Stimulated activated CD4-positive, alpha-beta T cell treated with anti-CD3 and anti-CD28 coated beads, Interleukin-12 subunit alpha, Interleukin-12 subunit beta, amount 100 ng/mL, for 24 hours (primary cell): ENCODE measurements at places on chromosomes 7 and 10.

DNA sequence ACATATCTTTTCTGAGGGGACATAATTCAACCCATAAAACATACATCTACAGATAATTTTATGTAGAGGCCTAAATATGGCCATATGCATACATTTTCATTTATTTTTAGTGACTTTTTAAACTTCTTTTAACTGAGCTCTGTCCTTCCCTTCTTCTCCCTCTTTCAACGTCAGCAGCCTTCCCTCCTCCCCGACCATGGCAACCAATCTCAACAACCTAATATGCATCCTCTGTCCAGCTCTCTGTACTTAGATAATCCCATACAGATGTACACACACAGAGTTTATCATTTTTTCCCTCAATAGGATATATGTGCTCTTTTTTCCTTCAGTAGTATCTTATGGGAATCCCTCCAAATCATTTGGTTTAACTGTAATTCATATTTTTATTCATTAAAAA is 94.3 kb downstream of the CCDC71L start:
- no peak for DNase-seq

GRCh38 chr7:17038160-17038782 is 156.5 kb upstream of the AGR3 start:
- DNase-seq = no peak

DNA sequence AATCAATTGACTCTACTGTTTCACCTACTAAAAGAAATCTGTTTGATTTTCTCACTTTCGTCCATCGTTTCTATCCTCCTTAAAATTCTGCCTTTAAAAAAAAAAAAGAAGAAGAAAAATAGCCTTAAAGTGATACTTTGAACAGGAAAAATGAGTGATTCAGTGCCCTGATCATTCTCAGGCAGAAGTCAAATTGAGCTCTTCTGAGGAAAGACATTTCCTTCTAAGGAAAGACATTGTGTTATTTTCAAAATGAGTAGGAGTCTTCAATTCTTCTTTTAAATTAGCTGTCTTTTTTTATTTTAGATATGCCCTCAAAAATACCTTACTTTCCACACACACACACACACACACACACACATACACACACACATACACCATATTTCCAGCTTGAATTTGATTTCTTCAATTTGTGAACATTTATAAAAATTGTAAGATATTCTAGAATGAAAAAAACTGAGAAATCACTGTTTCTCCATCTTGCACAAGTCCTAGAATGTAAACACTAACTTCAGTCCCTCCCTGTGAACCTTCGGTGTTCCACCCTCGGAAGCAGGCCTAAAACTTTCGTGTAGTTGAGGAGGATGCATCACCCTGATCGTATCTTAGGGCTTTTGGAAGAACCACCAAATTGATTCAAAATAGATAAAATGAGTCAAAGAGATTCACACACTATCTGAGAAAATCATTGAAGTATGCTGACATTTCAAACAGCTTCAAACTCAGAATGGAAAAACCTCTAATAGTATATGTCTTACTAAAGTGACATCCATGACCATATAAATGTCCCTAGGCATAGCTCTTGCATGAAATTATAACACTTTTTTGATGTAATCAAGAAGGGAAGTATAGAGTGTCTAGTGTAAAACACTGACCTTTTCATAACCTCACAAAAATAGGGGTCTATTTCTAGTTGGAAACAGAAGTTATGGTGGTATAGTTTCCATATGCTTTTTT is 270.8 kb downstream of the GATA3 start:
- DNase-seq = no peak

DNA sequence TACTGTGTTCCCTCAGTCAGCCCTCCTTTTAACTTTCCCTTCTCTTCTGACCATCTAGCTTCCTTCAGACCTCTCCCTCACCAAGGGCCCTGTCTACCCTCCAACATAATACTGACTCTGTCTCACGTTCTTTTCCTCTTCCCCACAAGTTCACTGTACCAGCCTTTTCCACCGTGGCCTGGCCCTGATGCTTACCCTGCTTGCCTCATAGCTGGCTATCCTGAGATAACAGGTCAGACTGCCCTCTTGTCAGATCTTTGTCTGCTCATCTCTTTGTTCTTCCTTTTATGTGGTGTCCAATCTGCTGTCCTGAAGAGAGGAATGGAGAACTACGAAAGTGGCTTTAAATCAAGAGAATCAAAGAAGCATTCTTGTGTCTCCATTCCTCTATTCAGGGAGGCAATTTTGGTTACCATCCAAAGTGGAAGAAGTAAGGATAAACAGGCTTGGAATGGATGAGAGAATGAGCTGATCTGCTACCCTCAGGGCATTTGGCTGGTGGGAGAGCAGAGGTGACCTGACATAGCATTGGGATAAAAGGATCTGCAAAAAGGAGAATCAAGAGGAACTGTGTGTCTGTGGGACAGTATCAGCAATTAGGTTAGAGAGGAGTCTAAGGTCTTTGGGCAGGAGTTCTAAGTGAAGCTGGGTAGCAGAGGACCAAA is 8.1 kb downstream of the BTAF1 start:
- no peak for DNase-seq

GRCh38 chr7:78368771-78369170 is 570.2 kb downstream of the PHTF2 start:
- no peak for DNase-seq

GRCh38 chr7:91596287-91596686 is 284.2 kb downstream of the MTERF1 start:
- DNase-seq = no peak

- DNase-seq = no peak
Measured at GRCh38 chr7:139960157-139960556, 102.6 kb downstream of the PARP12 start.
